Stimulated activated CD4-positive, alpha-beta T cell treated with anti-CD3 and anti-CD28 coated beads, Interleukin-15, amount 100 ng/mL, for 1 hour (primary cell): ENCODE measurements at places on chromosomes 7 and 10.

DNA sequence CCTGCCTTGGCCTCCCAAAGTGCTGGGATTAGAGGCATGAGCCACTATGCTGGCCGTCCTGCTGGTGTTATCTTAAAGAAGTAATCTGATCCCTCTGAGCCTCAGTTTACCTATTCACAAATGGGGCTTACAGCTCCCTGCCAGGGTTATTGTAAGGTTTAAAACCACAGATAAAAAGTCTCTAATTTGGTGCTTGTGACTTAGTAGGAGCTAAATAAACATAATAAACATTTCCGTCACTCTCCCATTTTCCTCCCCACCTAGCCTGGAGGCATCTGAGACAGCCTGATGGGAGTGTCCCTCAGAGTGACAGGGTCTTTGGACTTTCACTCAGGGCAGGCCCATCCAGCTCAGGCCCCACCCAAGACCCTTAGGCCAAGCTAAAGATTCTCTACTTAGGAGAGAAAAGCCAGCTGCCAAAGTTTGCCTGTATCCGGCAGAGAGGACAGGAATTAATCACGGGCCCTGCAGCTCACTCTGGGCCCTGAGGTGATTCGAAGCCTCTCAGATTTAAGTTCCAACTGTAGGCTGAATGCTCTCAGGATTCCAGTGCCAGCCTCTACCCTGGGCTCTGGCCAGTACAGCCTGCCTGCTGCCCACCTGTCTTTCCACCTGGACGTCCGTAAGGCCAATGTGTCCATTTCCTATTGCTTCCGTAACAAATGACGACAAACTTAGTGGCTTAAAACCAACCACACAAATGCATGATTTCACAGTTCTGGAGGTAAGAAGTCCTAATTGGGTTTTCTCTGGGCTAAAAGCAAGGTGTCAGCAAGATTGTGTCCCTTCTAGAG, 21.8 kb upstream of the DUSP5 start:
- no peak for DNase-seq

DNA sequence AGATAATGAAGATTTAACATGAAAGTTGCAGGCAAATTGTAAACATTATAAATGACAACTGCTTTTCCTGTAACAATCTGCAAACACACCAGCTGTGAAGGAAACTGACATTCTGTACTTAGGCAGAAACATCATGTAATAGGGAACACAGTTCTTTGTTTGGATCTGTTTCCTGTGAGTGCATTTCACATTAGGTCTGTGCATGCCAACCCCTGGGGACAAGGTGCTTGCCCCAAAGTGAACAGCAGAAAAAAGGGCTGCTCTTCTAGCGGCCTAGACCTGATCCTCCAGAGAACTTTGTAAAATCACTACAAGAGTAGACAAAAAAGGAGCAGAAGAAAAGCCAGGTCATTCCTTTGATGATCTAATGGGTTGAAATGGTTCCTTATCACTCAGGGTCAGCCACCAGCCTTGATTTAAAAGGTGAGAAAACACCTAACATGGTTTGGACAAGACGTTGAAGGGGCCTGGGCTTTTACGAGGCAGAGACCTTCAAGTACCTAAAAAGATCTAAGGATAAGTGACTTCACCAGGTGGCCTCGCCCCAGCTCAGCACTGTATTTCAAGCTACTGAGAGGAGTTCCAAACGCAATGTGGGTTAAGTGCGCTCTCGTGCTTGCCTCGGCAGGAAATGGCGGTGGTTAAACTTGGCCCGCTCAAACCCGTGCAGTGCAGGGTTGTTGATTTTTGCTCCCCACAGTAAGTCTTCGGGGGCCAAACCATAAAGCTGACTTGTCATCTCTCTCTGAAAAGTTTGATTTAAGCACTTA, 249.7 kb downstream of the CREB5 start:
- no peak for DNase-seq

DNA sequence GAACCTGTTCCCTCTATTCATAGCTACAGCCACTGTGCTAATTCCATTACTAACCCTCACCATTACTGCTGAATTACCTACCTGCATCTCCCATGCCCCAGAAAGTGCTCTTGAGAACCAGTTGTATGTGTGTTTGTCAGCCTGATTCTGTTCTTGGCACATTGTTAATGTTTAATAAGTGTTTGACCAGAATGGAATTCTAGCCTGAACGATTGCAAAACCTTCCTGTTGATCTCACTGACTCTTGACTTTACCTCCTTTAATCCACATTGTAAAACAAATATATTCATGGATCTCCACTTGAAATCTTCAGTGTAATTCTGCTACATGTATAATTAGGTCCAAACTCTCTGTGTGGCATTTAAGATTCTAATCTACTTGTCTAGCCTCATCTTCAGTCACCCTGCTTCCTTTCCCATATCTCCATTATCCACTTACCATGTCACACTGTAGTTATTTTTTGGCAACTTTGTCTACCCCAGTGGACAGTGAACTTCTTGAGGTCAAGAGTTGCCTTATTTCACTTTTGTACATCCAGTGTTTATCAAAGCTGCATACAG, 4.9 kb downstream of the ZNF277 start:
- no peak for DNase-seq

GRCh38 chr10:61588770-61589211, 73.9 kb upstream of the CABCOCO1 start:
- no peak for DNase-seq

- no peak for DNase-seq
Observed at GRCh38 chr7:16051561-16052255, 365.2 kb upstream of the MEOX2 start.

GRCh38 chr7:139588632-139589031, 65.1 kb downstream of the CLEC2L start:
- no peak for DNase-seq

DNA sequence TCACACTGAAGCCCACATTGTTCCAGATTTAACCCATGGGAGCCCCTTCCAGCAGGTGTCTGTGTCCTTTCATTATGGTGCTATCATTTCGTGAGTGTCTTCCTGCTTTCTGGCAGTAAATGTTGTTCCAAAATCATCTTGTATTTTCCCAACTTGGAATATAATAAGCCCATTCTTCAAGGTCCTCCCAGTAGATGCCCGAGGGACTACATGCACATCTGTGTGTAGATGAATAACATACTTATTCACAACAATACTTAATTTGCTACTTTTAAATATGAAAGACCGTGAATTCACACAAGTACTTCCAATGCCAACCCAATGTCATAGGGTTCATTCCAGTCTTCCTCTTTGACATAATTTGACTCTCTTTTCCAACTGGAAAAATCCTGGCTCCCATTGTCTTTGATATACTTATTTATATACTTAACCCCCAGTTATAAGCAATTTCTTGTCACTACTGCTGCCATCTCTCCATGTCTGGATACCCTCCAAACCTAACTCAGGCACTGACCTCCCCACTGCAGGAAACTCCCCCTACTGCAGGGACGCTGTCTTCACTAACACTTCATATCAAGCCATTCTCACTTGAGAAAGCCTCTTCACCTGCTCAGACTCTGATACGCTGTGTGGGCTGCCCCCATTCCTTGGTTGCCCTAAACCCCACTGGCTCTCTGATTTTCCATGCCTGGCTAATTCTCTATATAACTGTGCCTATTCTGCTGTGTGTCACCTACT, 1119.2 kb downstream of the CNTNAP2 start:
- DNase-seq = no peak

GRCh38 chr10:47420305-47421056, 36.4 kb upstream of the ZNF488 start:
- DNase-seq = no peak

DNA sequence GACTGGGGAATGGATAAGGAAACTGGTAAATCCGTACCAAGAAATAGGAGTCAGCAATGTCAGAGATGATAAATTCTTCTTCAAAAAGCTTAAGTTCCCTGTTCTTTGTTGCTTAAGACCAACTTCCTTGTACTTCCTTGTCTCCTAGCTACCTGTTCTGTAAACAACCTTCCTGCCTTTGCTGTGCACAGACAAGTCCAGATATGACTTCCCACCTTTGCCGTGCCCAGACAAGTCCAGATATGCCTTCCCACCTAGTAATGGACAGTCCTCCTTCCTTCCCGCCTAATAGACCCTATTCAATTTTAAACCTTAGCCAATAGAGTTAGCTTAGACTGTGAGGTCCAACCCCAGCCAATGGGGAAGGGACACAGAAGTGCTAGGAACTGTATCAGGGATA, 2.5 kb upstream of the ZNF33A start:
- DNase-seq = no peak

GRCh38 chr10:129899276-129900130, 64.6 kb downstream of the EBF3 start:
- DNase-seq = no peak

DNA sequence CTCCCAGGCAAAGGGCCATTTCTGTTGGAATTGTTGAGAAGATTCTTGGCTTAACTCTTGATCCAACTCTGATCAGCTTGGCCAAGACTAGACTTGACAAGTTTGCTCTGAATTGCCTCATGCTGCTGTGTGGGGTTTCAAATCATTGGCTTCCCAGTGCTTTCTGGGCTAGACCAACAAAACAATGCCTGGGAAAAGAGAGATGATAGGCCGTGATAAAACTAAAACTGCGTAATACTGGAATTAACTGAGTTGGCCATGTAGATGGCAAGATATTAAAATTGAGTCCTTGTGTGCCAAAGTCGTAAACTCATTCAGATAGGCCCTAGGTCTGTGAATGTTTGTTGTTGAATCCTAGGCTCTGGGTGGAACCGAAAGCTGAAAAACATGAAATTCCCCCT, 222.6 kb downstream of the MGMT start:
- no peak for DNase-seq
